ENCODE measurements at places on chromosomes 4 and X.

GRCh38 chr4:107215222-107215621, 179.1 kb upstream of the DKK2 start:
- DNase-seq, result no peak

- no peak for DNase-seq
Measured at GRCh38 chrX:6384371-6384770, 150.5 kb downstream of the VCX3A start.

DNA sequence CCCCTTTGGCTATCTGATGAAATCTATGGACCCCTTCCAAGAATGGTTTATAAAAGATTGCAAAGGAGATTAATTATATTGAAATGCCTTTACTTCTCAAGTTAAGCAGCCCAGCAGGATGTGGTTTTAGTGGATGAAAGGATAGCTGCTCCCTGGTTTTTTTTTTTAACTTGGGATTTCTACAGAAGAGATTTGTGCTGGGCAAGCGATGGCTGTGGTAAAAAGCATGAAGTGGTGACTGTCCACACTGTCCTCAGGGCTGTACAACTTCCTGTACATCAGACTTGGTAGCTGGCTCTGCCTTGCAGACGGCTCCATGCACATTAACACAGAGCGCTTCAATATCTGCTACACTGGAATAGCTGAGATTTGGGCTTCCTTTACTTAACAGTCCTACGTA, 321.7 kb downstream of the DHX15 start:
- no peak for DNase-seq

GRCh38 chr4:8051644-8052043, 107.0 kb downstream of the ABLIM2 start:
- no peak for DNase-seq

DNA sequence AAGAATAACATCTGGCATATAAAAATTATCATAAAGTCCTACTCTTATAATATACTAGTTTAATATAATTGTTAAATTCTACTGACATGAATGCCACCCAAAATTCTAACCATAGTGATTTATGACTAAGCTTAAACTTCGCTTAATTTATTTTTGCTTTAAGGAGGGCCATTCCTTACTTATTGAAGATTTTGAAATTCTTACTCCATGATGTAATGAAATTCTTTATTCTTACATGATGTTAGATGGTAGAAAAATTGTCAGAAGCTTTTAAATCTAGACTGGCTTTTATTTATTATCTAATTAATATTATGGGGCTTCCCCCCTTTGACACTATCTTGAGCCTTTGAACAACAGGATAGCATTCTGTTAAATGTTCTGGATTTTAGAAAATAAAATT, 19.5 kb upstream of the SUPT20HL2 start:
- DNase-seq, result no peak

DNA sequence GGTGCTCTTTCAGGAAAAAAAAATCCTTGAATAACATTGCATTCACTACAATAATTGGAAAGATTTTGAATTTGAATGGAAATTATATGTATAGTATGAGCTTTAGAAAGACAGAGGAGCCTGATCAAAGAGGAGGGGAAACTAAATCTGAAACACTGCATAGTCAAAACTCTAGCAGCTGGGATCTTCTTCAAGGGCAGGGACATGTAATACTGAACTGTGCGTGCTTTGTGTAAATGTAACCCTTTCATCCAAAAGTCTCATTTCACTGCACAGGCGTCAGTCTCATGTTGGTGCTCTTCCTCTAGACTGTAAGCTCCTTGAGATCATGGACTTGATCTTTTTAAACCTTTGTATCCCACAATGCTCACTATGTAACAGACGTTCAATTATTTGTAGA, 212.0 kb upstream of the JADE1 start:
- DNase-seq, result no peak

GRCh38 chrX:16028576-16028975, 94.8 kb upstream of the GRPR start:
- DNase-seq, result no peak

- no peak for DNase-seq
Measured at GRCh38 chr4:100208459-100208858, 18.2 kb upstream of the DDIT4L start.

GRCh38 chrX:44816367-44816766, 27.5 kb upstream of the DUSP21 start:
- no peak for DNase-seq

GRCh38 chrX:120200851-120201250, 42.4 kb downstream of the RHOXF2 start:
- DNase-seq, result no peak

DNA sequence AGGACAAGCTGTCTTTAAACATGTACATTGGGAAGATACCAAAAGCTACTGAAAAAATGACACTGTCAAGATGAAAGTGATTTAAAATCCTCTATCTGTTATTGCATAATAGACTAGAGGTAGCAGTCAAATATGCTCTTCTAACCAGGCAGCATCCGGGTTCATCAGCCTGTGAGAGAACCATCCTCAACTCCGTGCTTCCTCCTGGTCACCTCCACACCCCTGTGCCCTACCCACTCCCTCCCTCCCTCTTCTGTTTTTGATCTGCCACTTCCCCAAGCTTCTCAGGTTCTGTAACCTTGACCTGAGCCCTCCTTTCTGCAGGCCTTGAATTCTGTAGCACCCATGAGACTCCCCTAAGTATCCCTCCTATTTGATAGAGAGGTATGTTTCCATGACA, 5.9 kb downstream of the NOX1 start:
- DNase-seq, result no peak

GRCh38 chrX:115563633-115564162, 2.7 kb downstream of the PLS3 start:
- DNase-seq, result no peak

DNA sequence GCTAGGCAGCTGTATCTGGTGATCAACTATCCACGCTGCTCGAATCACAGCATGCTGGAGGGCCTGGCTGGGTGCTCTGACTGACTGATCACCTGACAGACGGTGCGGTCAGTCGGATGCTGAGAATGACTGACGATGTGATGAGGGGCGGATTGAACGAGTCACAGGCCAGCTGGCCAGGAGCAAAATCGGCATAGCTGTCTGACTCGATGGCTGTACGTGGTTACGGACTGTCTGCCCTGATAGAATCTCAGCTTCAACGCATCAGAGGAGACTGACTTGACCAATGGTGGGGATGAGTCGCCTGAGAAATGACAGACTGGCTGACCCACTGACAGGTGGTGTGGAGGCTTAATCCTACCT, 1.0 kb upstream of the SUV39H1 start:
- DNase-seq, result no peak

DNA sequence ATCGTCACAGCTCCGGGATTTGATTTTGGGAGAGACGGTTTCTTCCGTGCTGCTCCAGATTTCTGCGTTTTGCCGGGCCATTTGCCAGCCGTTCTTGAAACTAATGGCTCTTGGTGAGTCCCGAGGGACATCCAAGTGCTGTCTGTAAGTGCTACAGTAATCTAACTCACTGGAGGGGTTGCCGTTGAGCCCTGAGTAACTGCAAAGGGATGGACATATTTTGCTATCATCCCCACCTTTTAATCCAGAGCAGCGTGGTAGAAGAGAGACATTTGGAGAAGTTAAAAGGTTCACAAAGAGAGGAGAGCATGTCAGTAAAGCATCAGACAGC, 88.9 kb upstream of the PDLIM3 start:
- no peak for DNase-seq

DNA sequence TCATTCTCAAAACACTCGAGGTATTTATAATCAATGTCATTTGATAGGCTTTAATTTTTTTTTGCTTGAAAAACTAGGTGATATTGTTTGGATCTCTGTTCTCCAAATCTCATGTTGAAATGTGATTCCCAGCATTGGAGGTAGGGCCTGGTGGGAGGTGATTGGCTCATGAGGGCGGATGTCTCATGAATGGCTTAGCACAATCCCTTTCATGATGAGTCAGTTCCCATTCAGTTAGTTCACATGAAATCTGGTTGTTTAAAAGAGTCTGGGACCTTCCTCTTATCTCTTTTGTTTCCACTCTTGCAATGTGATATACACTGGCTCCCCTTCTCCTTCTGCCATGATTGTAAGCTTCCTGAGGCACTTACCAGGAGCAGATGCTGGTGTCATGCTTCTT, 638.7 kb downstream of the DMD start:
- DNase-seq, result no peak

- DNase-seq, result no peak
Measured at GRCh38 chrX:63835361-63835760, 50.3 kb upstream of the ARHGEF9 start.

- DNase-seq, result no peak
Measured at GRCh38 chr4:821181-821591, 4.7 kb downstream of the CPLX1 start.

- DNase-seq, result peak; percentile 6
Measured at GRCh38 chrX:115362334-115363095, 73.0 kb downstream of the LUZP4 start.

DNA sequence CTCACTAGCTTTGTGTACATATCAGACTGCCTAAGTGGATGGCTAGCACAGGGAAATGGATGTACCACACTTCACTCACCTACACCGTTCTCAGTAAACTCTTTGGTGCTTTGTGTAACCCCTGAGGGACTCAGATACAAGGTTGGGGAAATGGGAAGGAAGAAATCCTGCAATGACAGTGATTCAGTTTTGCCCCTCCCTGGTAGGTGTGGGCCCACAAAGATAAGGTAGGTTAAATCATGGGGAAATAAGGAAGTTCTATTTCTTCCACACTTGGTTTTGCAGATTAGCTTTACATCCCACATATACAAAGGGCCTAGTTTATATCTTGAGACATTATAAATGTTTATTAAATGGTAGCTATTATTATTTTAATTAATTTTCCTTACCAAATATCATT, 197.6 kb upstream of the SPANXN4 start:
- no peak for DNase-seq

- DNase-seq, result no peak
Measured at GRCh38 chr4:74292111-74292870, 16.0 kb upstream of the EPGN start.

DNA sequence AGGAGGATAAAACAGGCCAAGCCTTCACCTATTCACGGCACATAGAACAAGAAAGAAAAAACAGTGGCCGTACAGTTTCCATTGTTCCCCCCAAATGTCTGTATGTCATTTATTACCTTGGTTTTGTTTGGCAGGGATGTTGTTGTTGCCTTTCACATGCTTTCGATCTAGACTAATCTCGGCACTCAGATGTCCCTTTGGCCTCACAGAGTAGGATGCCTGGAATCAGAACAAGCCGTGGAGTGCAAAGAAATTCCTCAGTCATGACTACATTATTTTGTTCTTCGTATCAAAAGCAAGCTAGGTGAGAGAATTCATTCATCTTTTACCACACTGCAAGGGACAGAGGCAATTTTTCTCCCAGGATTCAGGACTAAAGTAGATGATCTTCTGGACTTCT, 106.9 kb downstream of the SMIM20 start:
- DNase-seq, result no peak

GRCh38 chrX:69065451-69065850, 99.8 kb downstream of the PJA1 start:
- DNase-seq, result no peak

- DNase-seq, result no peak
Measured at GRCh38 chr4:40827758-40828157, 78.0 kb downstream of the NSUN7 start.

- no peak for DNase-seq
Measured at GRCh38 chr4:1215141-1216075, 33.5 kb downstream of the CTBP1 start.

- no peak for DNase-seq
Measured at GRCh38 chr4:123452616-123453015, 56.0 kb downstream of the SPRY1 start.

- DNase-seq, result no peak
Measured at GRCh38 chrX:81114757-81115156, 87.0 kb downstream of the HMGN5 start.

DNA sequence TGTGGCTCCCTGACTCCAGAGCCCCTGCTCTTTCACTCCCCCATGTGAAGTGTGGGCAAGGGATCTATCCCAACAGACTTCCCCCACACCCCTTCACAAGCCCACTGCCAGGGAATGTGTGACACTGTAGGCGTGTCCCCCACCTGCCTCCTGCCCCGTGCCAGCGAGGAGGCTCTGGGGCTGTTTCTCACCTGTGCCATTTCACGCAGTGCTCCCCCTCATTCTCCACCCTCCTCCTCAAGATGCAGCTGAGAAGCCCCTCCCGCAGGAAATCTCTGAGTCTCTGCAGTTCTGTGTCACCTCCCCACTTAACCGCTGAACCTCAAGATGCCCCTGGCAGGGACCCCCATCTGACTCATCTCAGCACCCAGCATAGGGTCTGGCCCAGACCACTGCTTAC, 5.4 kb downstream of the MAN2B2 start:
- DNase-seq, result no peak

All from activated CD4-positive, alpha-beta T cell treated with anti-CD3 and anti-CD28 coated beads, Interleukin-2, amount 50 U/mL, for 16 hours (primary cell).